Stimulated activated CD4-positive, alpha-beta T cell treated with anti-CD3 and anti-CD28 coated beads, Interleukin-1b, Interleukin-23, amount 100 ng/mL, for 1 hour (primary cell): ENCODE measurements at places on chromosomes 6 and 20.

DNA sequence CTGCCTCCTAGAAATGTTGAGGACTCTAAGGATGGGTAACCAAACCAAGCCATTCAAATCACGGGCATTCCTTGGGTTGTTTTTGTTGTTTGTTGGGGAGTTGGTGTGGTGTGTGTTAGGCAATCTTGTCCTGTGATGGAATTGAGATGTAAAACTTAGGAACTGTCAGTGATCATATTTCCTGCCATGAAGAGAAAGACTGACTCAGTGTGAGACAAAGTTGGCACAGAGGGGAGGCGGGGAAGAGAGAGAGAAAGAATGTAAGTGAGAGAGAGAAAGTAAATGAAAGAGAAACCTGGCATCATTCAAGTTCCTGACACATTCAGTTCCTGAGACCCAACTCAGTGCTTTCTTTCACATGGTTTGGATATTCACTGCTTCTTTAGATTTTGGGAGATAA is 21.6 kb upstream of the FBXO30 start:
- no peak for DNase-seq

GRCh38 chr6:19377722-19378121 is 459.4 kb upstream of the ID4 start:
- no peak for DNase-seq

- no peak for DNase-seq
These were observed 248.8 kb downstream of the SOD2 start for GRCh38 chr6:159444056-159444760.

GRCh38 chr6:125188594-125189203 is 35.1 kb downstream of the TPD52L1 start:
- DNase-seq = no peak

DNA sequence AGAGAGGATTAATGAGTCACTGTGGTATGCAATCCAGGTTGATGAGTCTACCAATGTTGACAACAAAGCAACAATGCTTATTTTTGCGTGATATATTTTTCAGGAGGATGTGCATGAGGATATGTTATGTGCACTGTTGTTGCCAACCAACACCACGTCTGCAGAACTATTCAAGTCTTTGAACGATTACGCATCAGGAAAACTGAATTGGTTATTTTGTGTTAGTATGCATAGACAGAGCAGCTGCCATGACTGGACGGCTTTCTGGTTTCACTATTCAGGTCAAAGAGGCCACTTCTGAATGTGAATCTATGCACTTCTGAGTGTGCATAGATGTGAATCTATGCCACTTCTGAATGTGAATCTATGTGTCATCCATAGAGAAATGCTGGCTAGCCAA is 134.0 kb upstream of the GRIK2 start:
- DNase-seq = no peak

- no peak for DNase-seq
These were observed 14.8 kb downstream of the DSTN start for GRCh38 chr20:17584689-17585088.

GRCh38 chr6:119312441-119312840 is 37.1 kb downstream of the MAN1A1 start:
- no peak for DNase-seq

GRCh38 chr20:21656308-21657067 is 49.0 kb upstream of the PAX1 start:
- DNase-seq = no peak

DNA sequence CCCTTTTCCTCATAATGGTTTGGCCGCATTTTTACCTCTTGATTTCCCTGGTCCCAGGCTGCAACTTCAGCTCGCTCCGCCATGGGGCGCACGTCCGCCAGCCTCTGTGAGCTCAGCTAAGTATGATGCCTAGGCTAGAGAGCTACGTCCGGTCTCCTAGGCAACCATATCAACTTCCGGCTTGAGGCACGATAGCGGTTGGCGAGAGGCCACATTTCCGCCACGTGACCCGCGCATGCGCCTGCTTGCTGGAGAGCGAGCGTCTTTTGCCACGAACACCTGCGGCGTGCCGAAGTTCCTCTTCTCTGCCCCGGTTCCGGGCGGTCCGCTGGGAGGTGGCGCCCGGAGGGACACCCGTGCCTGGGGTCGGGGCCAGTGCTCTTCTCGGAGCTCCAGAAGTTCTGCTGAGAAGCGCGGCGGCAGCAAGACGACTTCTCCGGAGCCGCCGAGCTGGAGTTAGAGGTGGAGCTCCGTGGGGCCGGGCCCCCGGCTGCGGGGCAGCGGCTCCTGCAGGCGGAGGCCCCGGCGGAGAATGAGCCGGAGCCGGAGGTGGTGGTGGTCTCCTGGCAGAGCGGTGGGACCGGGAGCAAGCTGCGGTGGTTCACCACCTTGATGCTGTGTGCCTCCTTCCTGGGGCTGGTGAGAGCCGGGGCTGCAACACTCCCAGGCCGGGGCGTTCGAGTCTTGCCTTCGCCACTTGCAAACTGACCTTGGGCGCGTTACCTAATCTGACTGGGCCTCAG is 172.0 kb downstream of the SLC16A10 start:
- DNase-seq = peak; percentile 97

DNA sequence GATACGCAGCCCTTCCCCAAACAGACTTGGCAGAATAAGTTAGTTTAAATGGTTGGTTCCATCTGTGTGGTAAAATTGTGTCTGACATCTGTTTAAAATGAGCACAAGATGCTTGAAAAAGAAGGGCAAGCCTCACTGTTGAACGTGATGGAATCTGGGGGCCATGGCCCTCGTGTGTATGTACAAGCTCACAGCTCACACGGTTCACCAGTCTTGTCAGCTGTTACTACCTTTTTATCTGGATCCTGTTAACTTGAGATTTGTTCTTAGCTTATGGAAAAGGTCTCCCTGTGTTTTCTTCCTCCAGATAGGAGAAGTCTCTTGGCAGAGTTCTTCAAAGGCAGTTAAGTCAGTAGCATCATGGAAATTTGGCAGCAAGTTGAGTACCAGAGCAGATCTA is 270.6 kb downstream of the KHDC1L start:
- no peak for DNase-seq

DNA sequence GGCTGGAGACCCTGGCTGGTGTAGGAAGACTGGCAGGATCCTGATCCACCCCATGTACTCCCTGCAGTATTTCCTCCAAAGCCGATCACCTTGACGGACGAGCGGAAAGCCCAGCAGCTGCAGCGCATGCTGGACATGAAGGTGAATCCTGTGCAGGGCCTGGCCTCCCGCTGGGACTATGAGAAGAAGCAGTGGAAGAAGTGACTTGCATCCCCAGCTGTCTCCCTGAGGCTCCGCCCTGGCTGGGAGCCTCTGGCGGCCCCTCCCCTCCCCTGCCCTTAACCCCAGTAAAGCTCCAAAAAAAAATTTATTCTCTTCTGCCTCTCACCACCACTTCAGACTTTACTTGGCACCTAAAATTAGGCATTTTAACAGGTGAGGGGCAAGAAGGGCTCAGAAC is 7.0 kb downstream of the COX4I2 start:
- no peak for DNase-seq

DNA sequence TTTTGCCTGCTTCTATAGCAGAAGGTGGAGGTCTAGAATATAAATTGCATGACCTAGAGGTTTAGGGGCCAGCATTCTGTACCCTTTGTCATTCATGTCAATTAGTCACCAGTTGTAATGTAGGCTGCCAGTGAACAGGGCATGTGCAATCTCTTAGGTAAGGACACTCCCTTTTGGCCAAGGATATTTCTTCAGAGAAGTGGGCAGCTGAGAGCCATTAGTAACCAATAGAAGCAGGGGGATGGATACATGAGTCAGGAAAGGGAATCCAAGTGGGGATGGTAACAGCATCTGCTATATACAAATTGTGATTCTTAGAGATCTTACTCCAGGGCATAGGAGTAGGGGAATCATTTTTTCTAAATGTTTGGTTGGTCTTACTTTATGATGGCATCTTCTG is 494.2 kb upstream of the JAG1 start:
- no peak for DNase-seq

GRCh38 chr6:33595001-33595846 is 15.1 kb upstream of the BAK1 start:
- DNase-seq = no peak

DNA sequence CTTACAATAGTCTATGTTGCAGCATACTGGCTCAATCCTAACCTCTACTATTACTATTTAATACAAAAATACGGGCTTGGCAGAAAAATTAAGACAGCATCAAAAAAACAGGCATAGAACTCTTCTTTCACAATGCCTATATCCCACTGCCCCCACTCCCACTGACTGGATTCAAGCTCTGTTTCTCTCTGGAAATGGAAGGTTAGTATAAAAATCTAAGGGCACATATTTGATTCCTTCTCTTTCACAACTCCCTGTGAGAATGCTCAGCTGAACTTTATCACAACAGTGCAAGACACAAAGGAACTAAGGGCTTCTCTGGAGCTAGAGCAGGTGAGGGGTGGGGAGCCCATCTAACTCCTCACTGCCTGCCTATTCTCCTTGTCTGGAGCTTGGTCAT is 258.4 kb upstream of the FAM83B start:
- DNase-seq = no peak

DNA sequence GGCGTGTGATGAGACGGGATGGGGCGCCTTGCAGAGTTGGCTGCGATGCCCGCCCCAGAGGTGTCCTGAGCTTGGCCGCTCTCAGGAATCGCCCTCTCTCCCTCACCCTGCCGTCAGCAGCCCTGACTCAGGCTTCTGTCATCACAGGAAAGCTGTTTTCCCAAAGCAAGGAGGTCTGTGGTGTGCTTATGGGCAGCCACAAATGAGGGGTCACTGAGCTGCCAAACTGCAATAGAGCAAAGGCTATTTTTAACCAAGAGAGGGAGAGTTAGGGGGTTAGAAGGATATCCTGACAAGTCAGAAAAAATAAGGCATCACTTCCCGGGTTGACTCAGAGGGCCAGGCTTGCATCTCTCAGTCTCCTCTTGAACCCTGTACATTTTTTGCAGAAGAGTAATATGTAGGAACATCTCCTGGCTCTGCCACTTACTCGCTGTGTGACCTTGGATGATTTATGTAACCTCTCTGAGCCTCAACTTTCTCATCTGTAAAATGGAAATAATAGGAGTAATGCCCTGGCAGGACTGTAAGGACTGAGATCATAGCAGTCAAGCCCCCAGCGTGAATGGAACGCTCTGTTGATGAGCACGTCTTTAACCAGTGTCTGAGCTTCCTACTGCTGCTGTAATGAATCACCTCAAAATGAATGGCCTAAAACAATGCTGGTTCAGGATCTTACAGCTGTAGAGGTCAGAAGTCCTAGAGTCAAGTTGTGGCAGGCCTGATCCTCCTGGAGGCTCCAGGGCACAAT is 181.9 kb downstream of the NFATC2 start:
- DNase-seq = no peak

DNA sequence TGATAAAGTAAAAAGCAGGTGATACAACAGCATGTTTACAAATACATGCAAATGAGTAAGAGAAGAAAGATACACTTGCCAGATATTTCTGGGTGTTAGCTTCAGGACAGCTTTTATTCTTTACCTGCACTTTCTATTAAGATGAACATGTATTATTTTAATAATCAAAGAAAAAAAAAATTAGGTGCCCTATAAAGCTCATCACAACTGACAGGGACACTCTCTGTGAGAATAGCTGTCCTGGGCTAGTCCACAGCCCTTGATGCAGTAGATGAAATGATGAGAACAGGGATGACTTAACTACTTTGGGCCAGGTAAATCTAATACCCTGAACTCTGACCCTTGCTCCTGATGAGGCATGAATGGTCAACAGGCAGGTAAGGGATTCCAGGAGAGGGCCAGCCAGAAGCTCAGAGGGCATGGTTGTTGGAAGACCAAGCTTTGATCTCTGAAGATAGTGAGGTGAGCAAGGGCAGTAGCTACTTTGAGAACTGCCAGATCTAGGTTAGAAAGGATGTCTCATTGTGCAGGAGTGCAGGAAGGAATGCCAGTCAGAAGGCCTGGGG is 15.6 kb downstream of the NSFL1C start:
- no peak for DNase-seq
